ENCODE measurements at places on chromosomes 6 and 20.

GRCh38 chr6:124551711-124552233 is 410.5 kb upstream of the RNF217 start:
- peak; percentile 3 for DNase-seq

- DNase-seq = no peak
Observed at GRCh38 chr6:55666606-55667225, 87.7 kb upstream of the HMGCLL1 start.

DNA sequence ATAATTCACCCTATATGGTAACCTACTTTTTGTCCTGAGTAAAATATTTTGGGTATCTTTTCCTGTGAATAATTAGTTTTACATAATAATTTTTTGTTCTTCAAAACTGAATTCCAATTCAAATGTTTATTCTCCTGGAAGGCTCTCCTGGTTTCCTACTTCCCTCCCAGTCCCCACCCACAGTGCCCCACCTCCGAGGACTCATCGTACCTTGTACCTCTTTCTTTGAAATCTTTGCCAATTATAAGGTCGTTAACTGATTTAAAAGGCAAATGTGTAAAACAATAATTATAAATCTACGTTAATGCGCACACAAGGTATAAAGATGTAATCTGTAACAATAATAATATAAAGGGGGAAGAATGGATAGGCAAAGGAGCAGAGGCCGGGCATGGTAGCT is 40.5 kb upstream of the VEGFA start:
- no peak for DNase-seq

DNA sequence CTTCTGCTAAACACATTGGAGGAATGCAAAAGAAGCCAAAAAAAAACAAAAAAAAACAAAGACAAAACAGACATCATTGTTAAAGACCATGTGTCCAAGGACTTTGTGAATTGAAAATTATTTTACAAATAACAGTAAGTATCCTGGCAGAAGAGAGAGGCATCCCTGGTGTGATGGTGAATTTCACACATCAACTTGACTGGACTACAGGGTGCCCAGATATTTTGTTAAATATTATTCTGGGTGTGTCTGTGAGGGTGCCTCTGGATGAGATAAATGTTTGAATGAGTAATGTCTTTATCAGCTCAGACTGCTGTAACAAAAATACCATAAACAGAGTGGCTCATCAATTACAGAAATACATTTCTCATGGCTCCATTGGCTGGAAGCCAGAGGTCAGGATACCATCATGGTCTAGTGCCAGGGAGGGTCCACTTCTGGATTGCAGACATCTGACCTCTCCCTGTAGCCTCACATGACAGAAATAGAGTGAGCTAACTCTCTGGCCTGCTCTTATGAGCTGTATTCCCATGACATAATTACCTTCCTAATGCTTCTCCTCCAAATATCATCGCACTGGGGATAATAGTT is 12.2 kb upstream of the C6orf118 start:
- DNase-seq = no peak

DNA sequence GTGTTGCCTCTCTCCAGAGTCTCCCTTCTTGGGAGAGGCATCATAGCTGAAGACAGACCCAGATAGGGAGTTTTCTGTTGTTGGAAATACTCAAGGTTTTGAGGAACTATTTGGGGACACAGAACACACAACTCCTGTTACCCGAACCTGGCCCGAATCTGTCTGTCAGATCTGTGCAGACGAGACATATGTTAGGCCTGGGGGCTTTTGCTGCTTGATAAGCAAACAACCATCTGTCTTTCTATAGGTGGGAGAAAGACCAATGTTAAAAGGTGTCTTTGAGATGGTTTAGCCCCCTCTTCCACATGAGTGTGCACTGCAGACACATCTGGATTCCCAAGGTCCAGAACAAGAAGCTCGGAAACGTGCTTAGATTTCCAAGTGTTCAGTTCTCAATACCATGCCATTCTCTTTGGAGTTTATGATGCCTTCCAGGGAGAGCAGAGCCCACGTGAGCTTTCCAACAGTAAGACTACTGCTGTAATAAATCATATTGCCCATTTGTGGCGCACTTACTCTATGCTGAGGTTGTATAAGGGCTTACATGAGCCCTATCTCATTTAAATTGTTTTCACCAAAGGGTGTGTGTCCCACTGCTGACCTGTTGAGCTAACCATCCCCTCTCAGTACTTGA is 3.8 kb upstream of the STX16 start:
- DNase-seq = no peak

DNA sequence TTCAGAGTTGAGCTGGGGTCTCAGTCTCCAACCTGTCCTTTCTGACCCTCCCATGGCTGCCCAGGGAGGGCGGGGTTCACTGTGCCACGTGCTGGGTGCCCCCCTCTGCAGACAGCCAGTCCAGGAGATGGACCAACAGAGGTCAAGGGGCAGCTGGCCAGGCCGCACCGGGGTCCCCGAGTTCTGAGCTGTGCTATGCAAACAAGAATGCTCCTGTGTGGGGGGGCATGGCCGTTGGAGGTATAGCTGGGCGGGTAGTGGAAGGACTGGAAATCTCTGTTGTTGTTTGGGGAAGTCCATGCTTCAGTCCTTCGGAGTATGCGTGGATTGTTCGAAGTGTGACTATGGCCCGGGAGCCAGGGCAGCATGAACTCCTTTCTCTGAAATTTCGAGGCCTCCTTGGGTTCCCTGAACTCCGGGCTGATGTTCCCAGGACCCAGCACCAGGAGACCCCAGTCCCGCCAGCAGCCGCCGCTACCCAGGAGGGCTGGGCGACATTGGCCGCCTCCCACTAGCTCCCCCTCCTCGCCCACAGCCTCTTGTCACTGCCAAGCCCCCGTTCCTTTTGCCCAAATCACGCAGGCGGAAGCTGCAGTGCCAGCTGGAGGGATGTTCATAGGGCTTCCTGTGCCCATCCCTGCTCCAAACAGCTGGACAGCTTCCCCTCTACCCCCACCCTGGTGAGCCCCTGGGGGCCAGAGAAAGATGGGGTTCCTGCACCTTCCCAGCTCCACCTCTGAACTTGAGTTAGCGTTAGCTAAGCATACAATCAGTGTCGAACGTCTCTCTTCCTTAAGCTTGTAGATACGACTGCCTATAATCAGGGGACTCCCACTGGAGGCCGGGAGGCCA is 126.6 kb downstream of the TAF4 start:
- no peak for DNase-seq

- peak; percentile 78 for DNase-seq
Observed at GRCh38 chr20:15916623-15917022, 656.6 kb downstream of the KIF16B start.
